ENCODE measurements at places on chromosomes 2 and 18.

GRCh38 chr18:9902832-9903231, 11.0 kb upstream of the VAPA start:
- no peak for DNase-seq

DNA sequence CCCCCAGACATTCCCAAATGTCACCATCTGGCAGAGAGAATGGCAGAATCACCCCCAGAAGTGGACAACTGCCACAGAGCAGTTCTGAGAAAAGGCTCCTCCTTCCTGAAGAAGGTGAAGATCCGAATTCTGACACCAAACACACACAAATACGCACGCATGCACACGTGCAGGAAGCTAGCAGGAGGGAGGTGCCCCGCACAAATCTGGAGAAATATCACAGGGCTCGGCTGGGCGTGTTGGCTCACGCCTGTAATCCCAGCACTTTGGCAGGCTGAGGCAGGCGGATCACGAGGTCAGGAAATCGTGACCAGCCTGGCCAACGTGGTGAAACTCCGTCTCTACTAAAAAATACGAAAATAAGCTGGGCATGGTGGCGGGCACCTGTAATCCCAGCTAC, 38.5 kb upstream of the ATG16L1 start:
- DNase-seq: no peak

DNA sequence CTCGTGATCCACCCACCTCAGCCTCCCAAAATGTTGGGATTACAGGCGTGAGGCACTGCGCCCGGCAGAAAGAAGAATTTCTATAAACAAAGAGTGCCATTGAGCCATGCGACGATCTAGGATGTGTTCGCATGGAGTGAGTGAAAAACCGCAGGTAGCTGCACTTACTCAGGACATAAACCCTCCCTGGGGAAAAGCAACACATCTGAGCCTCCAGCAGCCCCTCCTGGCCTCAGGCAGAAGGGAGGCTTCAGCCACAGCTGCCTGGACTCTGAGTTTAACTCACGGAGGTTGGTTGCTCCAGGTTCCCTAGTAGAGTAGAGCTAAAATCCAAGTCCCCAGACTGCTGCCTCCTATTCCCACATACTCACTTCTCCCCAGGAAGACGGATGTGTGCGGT, 11.3 kb upstream of the STK25 start:
- DNase-seq: no peak

DNA sequence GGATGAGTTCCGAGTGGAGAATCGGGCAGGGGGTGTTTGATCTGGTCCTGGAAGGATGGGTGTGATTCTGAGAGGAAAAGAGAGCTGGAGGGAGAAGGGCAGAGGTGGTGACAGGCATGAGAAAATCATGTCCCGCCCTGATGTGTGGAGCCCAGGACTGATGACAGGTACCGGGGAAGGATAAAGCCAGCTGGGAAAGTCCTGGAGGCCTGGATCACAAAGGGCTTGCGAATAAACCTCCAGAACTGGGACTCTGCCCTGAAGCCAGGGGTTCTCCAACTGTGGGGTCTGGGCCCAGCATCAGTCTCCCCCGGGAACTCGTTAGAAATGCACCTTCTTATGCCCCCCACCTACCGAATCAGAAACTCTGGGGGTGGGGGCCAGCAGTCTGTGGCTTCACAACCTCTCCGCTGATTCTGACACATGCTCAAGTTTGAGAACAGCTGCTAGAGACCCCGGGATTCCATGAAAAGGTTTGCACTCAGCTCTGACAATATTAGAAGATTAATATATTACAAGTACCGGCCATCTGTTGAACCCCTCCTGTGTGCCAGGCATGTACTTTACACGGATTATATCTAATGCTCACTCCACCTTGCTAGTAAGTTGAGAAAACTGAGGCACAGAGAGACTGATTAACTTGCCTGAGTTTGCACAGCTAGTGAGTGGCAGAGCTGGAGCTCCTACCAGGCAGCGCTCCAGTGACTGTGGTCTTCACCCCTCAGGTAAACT, 8.0 kb downstream of the TNFRSF11A start:
- no peak for DNase-seq

GRCh38 chr2:201378496-201379397, 21.6 kb upstream of the FLACC1 start:
- DNase-seq: no peak

GRCh38 chr18:61742565-61743429, 150.0 kb downstream of the RNF152 start:
- DNase-seq: no peak

- DNase-seq: no peak
Observed at GRCh38 chr18:67035026-67035425, 431.1 kb upstream of the CDH19 start.

DNA sequence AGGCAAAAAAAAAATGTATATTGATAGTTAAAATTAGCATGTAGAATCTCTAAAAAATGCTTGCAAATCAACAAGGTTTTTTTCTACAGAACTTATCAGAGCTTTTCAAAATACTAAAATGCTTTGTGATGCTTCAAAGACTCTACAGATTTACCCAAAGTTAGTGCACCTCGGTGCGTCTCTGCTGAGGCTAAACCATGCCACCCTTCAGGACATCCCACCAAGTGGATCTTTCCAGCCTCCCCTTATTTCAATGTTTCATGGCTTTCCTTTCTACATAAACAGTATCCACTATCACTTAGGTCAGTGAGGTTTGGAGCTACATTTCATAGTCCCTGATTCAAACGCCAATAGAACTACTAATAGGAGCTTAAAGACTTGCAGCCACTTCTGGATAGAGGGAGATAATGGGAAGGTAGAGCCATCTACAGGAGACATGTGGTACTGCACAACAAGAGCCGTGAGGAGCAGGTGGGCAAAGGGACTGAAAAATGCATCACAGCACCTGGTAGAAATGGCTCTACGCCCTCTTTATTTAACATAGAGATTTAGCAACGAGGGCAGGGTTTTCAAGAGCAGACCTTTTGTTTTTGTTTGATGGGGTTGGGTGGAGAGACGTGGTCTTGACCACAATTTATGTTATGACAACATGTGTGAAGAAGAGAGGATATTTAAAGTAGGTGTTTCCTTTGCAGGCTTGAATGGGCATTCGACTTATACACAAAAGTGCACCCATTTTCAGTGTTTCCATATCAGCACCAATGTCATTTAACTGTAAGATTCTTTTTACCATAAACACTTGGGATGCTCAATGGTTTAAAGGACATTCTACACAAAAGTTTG, 56.1 kb upstream of the SLC35G4 start:
- peak; percentile 75 for DNase-seq

DNA sequence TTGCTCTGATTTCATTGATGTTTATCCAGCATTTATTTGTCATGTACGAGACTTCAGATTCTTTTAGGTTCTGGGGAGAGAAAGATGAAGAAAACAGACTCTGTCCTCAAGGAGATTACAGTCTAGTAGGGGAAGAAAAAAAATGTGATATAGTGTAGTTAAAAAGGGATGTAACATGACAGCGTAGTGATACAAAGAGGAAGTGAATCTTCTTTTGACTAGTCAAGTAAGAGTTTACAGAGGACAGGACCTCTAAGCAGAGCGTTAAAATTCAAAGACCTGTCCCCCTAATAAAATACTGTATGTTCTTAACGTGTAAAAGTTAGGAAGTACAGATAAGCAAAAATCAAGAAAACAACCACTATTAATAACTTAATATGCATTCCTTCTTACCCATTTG, 47.7 kb downstream of the NCOA1 start:
- DNase-seq: peak; percentile 19

DNA sequence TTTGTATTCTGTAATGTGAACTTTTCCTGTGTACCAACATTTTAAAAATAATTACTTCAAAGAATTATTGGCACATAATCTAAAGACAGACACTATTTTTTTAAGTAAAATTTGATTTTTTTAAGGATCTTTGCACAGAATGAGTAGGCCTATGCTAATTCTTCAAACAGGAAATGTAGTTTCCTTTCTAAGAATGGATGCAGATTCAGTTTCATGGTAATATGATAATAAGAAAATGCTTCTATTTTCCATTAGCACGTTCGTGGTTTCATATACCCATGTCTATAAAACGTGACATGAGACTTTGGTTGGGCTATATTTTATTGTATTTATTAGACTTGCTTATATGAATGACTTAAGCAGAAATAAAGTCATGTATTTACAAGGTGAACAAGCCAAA, 191.8 kb upstream of the RBBP8 start:
- DNase-seq: peak; percentile 20

DNA sequence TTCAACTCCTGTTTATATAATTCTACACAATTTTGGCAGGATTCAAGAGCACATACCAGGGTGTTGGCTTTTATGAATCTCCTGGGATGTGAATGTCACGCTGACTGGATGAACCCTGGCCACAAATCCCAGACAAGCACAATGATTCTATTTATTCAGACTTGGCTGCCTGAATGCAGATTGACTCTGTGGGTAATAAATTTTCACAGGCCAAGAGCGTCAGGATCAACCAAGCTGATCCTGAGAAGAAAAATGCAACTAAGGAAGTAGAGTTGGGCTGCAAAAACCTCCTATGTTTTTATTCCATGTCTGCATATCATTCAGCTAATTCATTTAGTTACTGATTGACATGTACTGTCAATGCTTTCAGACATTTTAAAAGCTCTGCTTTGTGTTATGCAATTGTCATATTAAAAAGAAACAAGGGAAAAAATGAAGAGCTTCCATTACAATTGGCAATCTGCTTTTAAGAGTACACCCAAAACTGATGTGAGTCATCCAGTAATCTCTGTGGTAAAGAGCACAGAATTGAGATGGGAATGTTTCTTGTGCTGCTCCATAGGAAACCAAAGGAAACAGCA, 173.0 kb upstream of the REV1 start:
- DNase-seq: no peak

DNA sequence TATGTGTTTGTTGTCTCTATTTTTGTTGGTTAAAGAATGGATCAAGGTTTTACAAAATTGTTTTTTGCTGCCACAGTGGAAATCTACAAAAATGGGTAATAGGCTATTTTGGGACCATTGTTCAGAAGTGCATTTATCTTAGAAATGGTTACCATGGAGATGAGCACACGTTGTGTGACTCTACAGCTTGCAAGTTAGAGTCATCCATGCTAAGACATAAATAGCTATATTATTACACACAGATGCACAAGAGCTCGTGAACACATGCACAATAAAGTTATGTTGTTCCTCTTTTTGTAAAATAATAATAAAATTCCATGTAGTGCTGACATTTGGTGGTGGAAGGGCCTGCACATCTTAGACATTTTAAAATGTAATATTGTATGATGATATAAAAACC, 15.5 kb upstream of the DUSP19 start:
- peak; percentile 20 for DNase-seq

DNA sequence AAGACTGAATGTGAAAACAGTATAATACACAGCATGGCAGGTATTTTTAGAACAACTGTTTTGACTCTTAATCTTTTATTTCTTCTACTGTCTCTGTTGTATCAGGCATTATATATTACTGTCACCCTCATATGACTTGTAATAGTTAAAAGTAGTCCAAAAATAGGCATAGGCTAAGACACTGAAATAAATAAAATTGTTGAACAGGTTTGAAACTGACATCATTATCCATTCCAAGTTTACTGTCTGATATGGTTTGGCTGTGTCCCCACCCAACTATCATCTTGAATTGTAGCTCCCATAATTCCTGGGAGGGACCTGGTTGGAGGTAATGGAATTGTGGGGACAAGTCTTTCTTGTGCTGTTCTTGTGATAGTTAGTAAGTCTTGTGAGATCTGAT, 91.4 kb upstream of the CDH19 start:
- no peak for DNase-seq

GRCh38 chr2:62817995-62818713, 112.6 kb downstream of the EHBP1 start:
- no peak for DNase-seq

GRCh38 chr2:98828369-98828744, 97.4 kb upstream of the MGAT4A start:
- no peak for DNase-seq

DNA sequence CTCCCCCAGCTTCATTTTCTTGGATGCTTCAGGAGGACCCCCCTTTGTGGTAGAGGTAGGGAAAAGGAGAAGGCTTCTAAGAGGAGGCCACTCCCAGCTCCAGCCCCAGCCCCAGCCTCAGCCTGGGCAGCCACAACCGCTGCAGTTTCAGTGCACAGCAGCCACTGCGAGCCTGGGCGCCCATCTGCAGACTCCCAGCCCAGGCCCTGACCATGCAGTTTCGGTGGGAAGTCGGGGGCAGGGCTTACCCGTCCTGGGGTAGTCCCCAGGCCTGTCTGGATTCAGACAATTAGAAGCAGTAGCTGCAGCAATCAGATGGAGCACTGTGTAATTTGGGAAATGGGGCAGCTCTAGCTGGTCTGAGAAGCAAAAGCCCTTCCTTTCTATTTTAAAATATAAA, 28.6 kb downstream of the ITM2C start:
- DNase-seq: no peak

GRCh38 chr2:120770641-120771040, 35.0 kb downstream of the GLI2 start:
- no peak for DNase-seq

DNA sequence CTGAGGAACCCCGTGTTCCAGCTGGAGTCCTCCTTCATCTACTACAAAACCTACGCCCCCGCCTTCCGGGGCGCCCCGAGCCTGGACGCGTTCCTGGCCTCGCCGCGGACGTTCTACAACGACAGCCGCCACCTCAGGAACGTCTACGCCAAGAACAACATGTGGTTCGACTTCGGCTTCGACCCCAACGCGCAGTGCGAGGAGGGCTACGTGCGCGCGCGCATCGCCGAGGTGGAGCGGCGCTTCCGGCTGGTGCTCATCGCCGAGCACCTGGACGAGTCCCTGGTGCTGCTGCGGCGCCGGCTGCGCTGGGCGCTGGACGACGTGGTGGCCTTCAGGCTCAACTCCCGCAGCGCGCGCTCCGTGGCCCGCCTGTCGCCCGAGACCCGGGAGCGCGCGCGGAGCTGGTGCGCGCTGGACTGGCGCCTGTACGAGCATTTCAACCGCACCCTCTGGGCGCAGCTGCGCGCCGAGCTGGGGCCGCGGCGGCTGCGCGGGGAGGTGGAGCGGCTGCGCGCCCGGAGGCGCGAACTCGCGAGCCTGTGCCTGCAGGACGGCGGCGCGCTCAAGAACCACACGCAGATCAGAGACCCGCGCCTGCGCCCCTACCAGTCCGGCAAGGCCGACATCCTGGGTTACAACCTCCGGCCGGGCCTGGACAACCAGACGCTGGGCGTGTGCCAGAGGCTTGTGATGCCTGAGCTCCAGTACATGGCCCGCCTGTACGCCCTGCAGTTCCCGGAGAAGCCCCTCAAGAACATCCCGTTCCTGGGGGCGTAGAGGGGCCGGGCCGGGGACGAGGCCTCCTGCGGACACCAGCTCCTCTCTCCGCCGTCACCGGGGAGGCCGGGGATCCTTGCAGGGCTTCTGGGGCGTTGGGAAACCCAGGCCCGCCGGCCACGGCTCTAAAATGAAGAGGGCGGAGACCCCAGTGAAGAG, 5.3 kb upstream of the NEU4 start:
- peak; percentile 72 for DNase-seq

GRCh38 chr2:203811491-203812221, 55.9 kb upstream of the CTLA4 start:
- DNase-seq: peak; percentile 78

GRCh38 chr2:20578895-20579825, 71.7 kb downstream of the HS1BP3 start:
- DNase-seq: peak; percentile 91

GRCh38 chr2:226131299-226131784, 668.3 kb downstream of the IRS1 start:
- DNase-seq: peak; percentile 42

- DNase-seq: no peak
Observed at GRCh38 chr2:15271276-15271675, 289.9 kb downstream of the NBAS start.

All from hematopoietic multipotent progenitor cell treated with erythropoietin and hydrocortisone succinate and interleukin-3 and kit ligand, for 4 days (in vitro differentiated cells).